ENCODE measurements at places on chromosomes 3 and 15. TPM values are rescaled to one million over a fixed set of nuclear protein-coding genes. Genes with fewer than 3 reads are reported as not detected.

The FEZF2 gene
- not detected for total RNA-seq

The XYLB gene
- total RNA-seq = 4.3 TPM

The INKA1 gene
- 2.1 TPM for total RNA-seq

The ACKR4 gene
- not detected for total RNA-seq

The RASA2 gene
- 7.9 TPM for total RNA-seq

The EAF1 gene
- 14.7 TPM for total RNA-seq

The NRROS gene
- not detected for total RNA-seq

The BOC gene
- 6.2 TPM for total RNA-seq

The CAPN3 gene
- total RNA-seq = 0.34 TPM

The GNL3 gene
- total RNA-seq = 90.9 TPM

The CDHR4 gene
- total RNA-seq = 0.22 TPM

The EPHB3 gene
- 0.26 TPM for total RNA-seq

The CPNE4 gene
- 4.9 TPM for total RNA-seq

The LRRC15 gene
- 0.12 TPM for total RNA-seq

The CD80 gene
- total RNA-seq = not detected

The PTPN23 gene
- 22.1 TPM for total RNA-seq

The UQCC5 gene
- 69.5 TPM for total RNA-seq

The SLC24A1 gene
- 3.8 TPM for total RNA-seq

The SMCO1 gene
- not detected for total RNA-seq

The LTK gene
- not detected for total RNA-seq

The SCN11A gene
- 0.02 TPM for total RNA-seq

The LIPH gene
- 5.1 TPM for total RNA-seq

The CYP8B1 gene
- not detected for total RNA-seq

The CCR4 gene
- 0.04 TPM for total RNA-seq

The NEK10 gene
- total RNA-seq = 1.1 TPM

The DAPK2 gene
- 5.1 TPM for total RNA-seq

The ARHGEF26 gene
- total RNA-seq = 9.1 TPM

The TF gene
- total RNA-seq = 0.57 TPM

The VGLL3 gene
- total RNA-seq = 9.3 TPM

The ATP8B4 gene
- total RNA-seq = 0.79 TPM

The RAD51 gene
- 18.4 TPM for total RNA-seq

The COL6A5 gene
- total RNA-seq = not detected

The CCRL2 gene
- 0.17 TPM for total RNA-seq

The AHSG gene
- total RNA-seq = 0.11 TPM

The RNU5B-1 gene
- not detected for total RNA-seq

The ZPLD1 gene
- not detected for total RNA-seq

The REC114 gene
- not detected for total RNA-seq

The CILP gene
- total RNA-seq = 0.24 TPM

The HRG gene
- total RNA-seq = not detected

The PAK6 gene
- total RNA-seq = 0.71 TPM

The CRABP1 gene
- 1.3 TPM for total RNA-seq

The ACKR2 gene
- not detected for total RNA-seq

The TMEM45A gene
- 2.7 TPM for total RNA-seq

The GASK1A gene
- total RNA-seq = not detected

The CHRM5 gene
- total RNA-seq = not detected

Measured in A549 treated with Mapracorat at 1 μM for 4 hours (cell line).